Stimulated activated CD4-positive, alpha-beta T cell treated with anti-CD3 and anti-CD28 coated beads, TNF-alpha, amount 100 ng/mL, for 4 hours (primary cell): ENCODE measurements at places on chromosomes 7 and 10.

DNA sequence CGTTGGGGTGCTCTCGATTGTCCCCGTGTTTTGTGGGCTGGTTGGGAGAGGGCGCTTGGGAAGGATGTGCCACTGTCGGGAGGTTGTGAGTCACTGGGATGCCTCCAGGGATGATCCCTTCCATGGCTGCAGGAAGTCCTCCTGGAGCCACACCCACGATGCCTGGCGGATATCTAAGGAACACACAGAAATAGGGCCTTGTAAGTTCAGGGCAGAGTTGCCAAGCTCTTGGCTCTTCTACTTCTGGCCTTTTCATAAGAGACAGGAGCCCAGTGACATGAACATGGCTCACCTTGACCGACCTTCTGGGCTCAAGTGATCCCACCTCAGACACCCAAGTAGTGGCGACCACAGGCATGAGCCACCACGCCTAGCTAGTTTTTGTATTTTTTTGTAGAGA is 47.6 kb downstream of the ZRANB1 start:
- DNase-seq = no peak

DNA sequence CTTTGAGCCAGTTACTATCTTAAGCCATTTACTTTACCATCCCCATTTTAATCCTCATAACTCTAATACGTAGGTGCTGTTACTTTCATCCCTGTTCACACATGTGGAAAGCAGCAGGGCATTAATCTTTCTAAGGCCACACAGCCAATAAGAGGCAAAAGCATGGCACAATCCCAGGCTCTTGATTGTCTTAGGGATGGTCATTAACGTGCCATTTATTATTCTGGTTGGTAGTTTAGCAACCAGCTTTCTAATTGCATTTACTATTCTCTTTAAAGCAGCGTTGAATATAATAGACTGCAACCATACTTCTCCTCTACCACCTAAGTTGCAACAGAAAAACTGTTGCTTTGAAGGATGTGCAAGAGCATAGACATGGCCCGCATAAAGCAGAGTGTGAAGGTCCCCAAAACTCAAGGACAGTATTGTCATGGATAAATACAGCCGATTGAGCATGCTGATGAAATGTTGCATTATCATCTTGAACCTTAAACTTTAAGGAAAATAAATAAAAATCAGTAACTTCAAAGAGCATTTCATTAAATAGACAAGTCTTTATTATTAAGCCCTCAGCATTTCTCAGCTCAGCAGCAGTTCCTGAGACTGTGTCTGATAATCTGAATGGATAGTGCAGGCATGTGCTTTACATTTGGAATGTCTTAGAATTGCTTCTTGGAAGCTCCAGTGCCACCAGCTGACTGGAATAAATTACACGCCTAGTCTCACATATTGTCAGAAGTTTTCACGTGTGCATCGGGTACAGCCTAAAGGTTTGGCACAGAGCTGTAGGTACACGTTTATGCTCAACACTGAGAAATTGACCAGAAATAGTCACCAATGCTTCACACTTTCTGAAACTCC is 467.1 kb downstream of the SDK1 start:
- no peak for DNase-seq

DNA sequence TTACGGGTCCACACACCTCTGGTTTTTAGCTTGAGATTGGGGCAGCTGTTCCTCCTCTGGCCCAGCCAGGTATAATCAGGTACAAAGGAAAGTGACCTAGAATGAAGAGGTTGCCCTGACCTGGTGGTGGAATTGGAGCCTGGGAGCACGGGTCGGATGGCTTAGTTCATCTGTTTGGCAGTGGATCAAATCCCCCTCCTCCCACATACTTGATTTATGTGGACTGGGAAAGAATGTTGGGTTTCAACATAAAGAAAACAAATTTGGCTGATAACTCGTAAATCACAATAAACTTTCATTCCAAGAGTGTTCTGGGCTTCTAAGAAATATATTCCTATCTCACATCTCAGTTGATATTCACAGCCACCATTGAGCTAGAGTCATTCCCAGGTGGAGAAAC is 186.8 kb downstream of the CUX1 start:
- no peak for DNase-seq

- DNase-seq = no peak
Observed at GRCh38 chr10:15306735-15307280, 64.3 kb downstream of the FAM171A1 start.

GRCh38 chr7:24108906-24109376 is 175.0 kb upstream of the NPY start:
- no peak for DNase-seq

DNA sequence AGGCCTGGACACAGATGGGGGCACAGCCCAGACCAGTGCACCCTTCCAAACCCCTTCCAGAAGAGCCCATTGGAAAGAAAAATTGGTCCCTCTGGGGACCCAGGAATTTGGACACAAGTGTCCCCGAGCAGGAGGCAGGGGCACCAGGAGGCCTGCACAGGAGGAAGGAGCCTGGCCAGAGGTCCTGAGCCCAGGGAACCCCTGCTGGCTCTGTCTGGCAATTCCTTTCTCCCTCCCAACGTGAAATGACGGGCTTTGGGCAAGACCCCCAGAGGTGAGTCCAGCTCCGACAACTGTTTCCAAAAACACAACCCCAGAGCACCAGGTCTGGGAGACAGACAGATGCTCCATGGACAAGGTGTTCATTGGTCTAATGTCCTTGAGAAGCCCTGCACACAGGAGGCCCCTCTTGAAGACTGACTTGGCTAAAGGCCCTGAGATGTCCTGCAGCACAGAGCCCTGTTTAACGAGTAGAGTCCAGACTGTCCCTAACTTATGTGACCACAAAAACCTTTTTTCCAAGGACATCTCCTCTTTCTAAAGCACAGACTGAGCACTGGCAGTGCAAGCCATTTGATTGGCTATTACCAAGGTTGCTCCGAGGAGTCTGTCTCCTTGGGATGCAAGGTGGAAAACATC is 150.7 kb downstream of the OAT start:
- DNase-seq = no peak

DNA sequence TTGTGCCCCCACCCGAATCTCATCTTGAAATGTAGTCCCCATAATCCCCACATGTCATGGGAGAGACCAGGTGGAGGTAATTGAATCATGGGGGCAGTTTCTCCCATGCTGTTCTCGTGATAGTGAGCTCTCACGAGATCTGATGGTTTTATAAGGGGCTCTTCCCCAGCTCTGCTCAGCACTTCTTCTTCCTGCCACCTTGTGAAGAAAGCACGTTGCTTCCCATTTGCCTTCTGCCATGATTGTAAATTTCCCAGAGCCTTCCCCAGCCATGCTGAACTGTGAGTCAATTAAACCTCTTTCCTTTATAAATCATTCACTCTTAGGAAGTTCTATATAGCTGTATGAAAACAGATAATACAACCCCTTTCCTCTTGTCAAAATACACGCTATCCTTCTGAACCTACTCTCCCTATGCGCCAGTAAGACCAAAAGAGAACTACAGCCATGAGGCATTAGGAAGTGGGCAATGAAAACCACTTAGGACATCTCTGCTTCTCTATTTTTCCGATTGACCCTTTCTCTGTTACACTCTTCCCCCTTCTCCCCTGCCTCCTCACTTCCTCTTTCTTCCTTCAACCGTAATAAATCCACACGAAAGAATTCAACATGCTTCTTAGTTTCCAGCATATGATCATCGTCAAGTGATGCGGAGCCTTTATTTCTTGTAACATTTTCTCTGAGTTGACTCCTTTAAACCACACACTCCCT is 101.2 kb upstream of the WDR11 start:
- no peak for DNase-seq

DNA sequence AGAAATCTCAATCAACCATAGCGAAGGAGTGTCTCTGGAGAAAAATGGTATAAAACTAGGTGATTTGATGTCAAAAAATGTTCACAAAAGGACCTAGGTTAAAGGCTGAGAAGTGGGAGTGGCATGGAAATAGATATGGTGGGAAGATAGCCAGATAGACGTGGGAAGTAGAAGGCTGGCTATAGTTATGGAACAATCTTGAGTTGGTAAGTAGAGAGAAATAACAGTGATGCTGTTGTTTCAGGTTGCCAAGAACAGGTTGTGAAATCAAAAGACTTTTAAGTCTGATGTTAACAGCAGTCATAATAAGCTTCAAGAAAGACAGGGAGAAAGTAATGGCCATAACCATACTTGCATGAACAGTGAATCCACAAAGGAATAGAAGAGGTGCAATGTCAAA is 106.1 kb upstream of the RSU1 start:
- no peak for DNase-seq

GRCh38 chr10:43069579-43069978 is 7.3 kb upstream of the RET start:
- no peak for DNase-seq

DNA sequence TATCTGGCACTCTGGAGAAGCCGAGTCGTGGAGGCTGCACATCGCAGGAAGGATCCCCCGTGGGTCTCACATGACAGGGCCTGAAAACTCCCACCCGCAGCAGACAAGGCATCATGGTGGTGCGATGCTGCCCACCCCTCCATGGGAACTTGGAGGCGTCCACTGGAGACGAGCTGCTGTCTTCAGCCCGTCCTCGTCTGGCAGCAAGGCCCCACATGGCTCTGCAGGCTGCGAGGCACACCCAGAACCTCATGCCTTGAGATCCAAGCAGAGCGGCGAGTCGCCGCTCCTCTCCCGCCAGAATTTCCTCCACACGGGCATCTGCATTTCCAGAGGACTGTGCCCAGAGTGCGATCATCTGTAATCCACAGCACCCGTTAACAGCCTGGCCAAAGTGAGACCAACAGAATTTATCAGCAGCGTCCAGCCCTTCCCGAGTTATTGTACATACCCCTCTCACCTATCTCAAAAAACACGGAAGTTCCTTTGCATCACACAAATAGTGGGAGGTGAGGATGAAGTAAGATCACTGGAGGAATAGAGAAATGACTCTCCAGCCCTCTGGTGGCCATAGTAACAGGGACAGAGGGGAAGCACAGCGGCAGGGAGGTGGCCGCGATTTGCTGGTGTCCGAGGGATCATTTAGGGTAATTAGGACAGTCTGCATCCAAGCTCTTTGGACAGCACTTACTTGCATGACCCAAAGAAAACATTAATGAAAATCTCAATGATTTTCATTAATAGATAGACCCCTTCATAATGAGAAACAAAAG is 292.4 kb downstream of the USP6NL start:
- DNase-seq = no peak

DNA sequence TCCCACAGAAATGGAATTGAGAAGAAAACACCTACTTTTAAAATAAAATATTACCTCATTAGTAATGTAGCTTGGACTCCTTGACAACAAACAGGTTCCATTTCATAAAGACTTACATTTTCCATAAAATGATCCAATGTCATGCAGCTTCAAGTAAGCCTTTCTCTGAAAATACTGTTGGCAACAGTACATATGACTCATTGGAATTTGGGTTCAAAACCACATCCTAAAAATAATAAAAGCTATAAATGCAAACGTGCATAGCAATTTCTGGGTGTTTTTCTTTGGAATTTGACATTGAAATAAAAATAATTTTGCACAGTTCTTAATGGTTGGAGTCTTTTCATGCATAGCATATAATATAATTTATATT is 47.9 kb downstream of the FHIP2A start:
- no peak for DNase-seq

GRCh38 chr7:96674565-96674964 is 35.1 kb downstream of the SEM1 start:
- no peak for DNase-seq

- DNase-seq = no peak
Observed at GRCh38 chr7:20206104-20206896, 10.9 kb downstream of the MACC1 start.

- no peak for DNase-seq
Observed at GRCh38 chr10:131494451-131494850, 182.9 kb upstream of the TCERG1L start.

GRCh38 chr7:121537031-121537430 is 140.9 kb upstream of the FAM3C start:
- DNase-seq = no peak

DNA sequence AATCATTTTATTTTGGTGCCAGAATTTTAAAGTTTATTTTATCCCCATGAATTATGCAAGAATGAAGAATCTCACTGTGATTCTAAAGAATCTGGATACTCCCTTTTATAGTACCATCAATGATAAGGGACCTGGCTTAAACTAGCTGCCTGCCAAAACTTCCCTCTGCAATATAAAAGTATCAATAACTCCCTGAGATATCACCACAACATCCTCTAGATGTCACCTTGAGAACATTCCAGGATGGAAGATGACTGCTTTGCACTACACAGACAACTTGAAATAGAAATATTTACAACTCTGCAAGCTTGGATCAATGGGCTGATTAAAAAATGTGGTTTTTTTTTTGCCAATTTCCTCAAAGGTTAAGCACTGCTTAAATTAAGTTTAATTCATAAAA is 142.1 kb downstream of the SLC25A13 start:
- DNase-seq = no peak
